NCI-H1417 treated with DMSO at 0.1 percent for 48 hours (cell line): ENCODE measurements at places on chromosomes 16 and 17.

DNA sequence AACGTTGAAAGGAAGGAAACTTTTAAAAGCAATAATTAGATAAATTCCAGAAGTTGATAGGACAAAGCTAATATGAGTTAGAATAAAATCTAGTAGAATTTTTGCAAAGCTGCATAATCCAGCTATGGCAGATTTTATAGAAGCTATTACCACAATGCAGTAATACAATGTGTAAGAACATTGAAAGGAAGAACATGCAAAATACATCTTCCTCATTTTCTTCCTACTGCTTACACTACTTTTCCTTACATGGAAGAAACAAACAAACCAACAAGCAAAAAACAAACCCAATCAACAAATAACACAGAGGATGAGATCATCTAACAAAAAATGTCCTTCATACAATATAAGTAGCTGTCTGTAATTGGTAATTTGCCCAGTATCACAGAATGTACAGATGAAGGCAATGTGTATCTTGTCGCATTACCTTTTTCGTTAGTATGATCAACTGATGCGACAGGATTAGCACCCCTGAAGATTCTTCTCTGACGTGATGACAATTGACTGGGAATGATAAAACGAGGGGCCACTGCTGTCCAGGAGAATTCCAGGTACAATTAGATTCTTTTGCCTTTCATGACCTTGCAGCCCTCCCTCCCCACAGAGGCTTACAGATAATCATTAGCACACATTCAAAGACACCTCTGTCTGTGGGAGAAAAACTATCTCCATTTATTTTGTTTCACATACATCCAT, 21.2 kb upstream of the LRRC37A start:
- no peak for DNase-seq

- DNase-seq = no peak
These were observed 50.2 kb upstream of the NOG start for GRCh38 chr17:56543280-56543679.

DNA sequence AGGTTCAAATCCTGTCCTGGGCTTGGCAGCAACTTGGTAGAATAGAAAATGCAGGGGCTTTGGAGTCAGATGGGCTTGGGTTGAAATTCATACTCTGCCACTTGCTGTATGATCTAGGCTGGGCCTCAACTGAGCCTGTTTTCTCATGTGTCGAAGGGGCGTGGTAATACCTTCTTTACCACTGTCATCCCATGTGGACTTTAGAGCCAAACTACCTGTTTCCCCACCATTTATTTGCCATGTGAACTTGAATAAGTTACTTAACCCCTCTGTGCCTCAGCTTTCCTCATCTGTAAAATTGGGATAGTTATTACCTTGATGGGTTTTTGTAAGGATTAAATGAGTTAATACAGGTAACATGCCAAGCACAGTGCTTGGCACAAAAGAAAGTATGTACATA, 106.0 kb downstream of the COPRS start:
- DNase-seq = no peak

DNA sequence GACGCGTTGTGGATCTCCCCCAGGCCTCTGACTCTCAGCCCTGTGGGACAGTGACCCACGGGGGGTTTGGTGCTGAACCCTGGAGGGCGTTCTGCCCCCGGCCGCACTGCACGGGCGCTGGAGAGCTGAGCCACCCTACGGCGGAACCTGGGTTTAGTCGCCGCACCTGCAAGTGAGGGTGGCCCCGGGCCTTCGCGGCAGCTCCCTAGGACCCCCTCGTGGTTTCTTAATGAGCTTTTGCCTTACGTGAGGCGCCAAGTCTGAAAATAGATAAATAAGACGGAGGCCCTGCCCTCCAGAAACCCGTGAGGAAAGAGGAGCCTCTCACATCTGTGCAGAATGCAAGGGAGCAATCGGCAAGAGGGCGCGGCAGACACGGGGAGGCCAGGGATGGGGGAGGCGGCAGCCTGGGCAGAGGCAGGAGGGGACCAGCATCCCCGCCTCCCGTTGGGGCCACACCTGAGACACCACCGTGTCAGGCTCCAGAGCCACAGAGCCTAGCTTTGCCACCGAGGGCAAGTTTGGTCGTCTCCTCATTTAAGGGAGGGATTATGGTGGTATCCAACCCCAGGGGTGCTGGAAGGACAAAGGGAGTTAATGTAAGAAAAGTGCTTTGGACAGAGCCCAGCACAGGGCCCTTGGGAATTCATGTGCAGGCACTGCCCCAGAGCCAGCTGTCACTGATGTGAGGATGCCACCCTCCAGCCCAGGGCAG, 153.2 kb upstream of the CHMP6 start:
- no peak for DNase-seq

- no peak for DNase-seq
These were observed 25.3 kb downstream of the CMIP start for GRCh38 chr16:81469710-81470535.

DNA sequence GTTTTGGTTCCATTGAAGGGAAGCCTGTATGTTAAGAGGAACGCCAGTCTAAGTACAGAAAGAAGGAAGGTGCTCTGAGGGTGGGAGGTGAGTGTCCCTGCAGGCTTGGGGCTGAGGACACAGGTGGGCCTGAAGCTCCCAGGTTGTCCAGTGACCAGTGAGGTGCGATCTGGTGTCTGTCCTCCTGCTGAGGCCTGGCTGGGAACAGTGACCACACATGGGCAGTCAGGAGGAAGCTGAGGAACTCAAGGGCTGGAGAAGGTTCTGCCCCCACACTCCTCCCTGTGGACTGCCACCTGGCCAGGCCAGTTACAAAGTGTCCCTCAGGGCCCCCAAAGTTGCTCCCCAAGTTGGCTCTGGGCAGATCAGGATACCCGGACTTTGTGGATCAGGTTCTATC, 102.1 kb downstream of the N4BP1 start:
- DNase-seq = no peak

DNA sequence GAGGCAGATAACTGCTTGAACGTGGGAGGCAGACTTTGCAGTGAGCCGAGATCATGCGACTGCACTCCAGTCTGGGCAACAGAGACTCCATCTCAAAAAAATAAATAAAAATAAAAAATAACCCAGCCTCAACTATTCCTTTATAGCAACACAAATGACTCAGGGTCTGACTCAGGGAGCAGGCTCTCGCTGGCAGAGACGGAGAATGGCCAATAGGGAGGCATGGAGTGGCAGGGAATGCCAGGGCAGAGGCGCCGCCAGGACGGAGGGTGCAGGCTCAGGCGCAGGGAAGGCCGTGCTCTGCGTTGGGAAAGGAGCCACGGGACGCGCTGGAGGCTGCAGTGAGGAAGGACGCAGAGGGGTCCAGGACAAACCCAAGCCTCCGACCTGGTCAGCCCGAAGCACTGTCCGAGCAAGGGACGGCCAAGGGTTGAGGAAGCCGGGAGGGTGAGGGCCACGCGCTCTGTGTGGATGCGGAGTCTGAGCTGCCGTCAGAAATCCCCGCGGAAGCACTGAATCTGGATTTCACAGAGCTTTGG, 40.3 kb downstream of the PKD1 start:
- DNase-seq = no peak

DNA sequence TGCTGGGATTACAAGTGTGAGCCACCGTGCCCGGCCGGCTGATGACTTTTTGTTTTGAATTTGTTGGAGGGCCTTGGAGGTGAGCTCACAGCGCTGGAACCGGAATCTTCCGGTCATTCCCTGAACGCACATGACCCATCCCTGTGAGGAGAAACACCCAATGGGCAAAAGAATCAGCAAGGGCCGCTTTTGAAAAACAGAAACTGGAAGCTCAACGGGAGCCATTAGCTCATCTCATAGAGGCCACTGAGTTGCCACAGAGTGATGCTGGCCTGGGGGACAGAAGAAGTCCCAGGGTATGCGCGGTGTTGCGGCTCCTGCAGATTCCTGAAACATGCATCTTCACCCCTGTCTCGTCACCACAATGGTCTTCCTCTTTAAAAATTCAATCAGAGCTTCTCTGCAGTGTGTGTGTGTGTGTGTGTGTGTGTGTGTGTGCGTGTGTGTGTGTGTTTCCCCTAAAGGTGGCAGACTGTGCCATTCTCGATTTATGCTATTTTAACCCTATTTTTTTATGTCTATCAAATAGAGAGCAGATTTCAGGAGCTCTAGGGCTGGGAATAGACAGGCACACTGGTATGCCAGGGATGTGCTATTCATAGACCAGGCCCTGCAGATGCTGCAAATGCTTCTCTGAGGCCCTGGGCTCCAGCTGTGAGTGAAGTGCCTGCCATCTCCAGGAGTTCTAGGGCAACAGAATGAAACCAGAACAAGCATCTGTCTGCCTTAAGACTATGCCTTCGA, 68.3 kb downstream of the MARCHF10 start:
- no peak for DNase-seq

DNA sequence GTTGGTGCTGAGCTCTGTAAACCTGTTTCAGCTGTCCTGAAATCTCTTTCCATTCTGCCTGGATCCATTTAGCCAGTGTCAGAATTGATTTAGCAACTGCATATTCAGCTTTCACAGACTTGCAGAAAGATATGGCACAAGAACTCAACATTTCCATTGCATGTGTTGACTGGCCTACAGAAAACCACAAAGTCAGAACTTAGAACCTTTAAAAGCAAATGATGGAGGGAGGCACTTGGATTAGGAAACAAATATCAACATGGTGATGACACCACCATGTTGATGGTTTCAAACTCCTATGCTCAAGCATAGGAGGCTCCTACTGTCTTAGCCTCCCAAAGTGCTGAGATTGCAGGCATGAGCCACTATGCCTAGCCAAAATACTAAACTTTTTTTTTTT, 52.3 kb upstream of the ARL6IP1 start:
- no peak for DNase-seq

- no peak for DNase-seq
These were observed 1.4 kb downstream of the HIRIP3 start for GRCh38 chr16:29993903-29994599.

GRCh38 chr16:15055141-15056053, 477 bp downstream of the NTAN1 start:
- no peak for DNase-seq

GRCh38 chr16:12157517-12158093, 181.1 kb downstream of the SNX29 start:
- no peak for DNase-seq

DNA sequence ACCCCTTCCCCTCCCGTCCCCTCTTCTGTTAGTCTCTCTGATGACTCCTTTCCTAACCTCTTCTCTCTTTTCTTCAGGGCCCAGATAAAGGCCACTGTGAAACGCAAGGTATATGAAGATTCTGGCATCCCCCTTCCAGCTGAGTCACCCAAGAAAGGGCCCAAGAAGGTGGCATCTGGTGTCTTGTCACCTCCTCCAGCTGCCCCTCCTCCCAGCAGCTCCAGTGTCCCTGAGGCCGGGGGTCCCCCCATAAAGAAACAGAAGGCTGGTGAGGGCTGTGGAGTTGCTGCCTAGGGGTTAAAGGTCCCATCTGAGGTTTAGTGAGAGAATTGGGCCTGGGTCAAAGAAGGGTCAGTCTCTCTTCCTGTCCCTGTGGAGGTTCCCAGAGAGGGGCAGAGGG, 4.0 kb downstream of the RNASEK start:
- no peak for DNase-seq

GRCh38 chr16:66296591-66296990, 69.9 kb upstream of the CDH5 start:
- no peak for DNase-seq

DNA sequence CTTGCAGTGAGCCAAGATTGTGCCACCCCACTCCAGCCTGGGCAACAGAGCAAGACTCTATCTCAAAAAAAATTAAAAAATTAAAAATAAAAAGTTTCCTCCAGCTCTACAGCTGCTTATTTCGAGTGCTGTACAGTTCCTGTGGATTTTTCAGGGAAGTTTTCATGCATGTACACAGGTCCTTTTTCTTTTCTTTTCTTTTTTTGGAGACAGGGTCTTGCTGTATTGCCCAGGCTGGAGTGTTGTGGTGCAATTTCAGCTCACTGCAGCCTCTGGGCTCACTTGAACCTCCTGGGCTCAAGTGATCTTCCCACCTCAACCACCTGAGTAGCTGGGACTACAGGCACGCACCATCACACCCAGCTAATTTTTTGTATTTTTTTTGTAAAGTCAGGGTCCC, 15.9 kb downstream of the EEF2K start:
- DNase-seq = no peak

DNA sequence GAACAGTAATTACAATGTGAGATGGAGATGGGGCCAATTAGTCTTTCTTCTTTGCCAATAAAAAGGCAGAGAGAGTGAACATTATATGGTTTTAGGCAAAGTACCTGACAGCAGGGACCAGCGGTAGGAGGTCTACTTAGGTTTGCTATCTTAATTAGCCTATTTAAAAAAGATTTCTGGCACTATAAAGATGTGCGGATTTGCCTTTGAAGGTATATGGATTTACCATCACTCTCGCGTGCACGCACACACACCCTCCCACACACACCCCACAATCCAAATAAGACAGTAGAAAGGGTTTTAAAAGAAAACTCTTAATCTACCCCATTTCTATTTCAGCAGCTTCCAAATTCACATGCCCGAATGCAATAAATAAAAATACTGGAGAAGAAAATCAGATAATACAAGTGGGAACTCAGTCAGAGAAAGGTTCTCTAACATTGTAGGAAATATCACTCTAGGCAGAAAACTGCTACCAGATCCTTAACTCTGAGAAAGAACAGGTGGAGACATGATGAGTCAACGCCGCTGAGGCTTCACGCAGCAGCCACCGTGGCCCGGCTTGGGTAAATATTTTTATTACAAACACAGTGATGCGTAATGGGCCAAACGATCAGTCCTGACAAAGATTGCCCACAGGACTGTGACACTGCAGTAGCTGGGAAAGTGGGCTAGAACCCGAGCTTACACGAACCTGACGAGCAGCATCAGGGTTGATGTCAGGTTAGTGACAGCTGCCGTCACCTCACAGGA, 66.6 kb upstream of the AXIN2 start:
- peak; percentile 75 for DNase-seq

DNA sequence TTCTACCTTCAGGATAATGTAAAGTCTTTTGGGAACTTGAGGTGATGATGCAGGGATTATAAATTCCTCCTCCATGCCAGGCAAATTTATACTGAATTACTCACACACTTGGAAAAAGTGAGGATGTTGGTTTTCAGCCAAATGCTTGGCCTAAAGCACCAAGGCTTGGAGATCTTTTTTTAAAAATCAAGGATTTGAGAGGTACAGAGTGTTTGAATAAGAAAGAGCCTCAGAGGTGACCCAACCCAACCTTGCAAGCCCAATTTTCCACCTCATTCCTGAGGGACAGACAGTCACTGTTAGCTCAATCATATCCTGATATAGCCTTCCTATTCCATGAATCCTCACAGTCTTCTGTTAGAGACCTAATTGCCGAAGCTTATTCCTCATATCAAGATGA, 14.0 kb downstream of the GRIN2A start:
- no peak for DNase-seq

DNA sequence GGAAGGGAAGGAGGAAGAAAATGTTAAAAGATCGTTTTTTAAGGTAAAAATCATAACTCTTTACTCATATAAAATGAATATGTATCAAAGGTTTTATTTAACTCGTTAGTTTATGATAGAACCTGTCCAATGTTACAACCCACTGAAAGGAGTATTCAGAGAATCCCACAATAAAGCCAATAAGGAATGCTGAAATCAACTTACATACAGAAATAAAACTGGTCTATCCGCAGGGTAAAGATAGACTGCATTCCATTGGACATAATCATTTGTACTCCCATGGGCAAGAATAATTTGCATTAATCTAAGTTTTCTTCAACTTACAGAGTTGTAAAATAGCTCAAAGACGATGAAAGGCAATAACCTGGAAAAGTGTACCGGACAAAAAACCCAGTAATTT, 17.9 kb upstream of the BEAN1 start:
- DNase-seq = no peak

- no peak for DNase-seq
These were observed 750 bp downstream of the ZFHX3 start for GRCh38 chr16:73047221-73047535.

GRCh38 chr17:8143581-8144400, 8.4 kb downstream of the PER1 start:
- DNase-seq = no peak

- no peak for DNase-seq
These were observed 9.4 kb upstream of the CCDC92B start for GRCh38 chr17:2758870-2759269.
